EL (cell line): ENCODE measurements at places on chromosomes 16 and 17.

- no peak for DNase-seq
These were observed 1.8 kb downstream of the KNOP1 start for GRCh38 chr16:19716183-19716582.

DNA sequence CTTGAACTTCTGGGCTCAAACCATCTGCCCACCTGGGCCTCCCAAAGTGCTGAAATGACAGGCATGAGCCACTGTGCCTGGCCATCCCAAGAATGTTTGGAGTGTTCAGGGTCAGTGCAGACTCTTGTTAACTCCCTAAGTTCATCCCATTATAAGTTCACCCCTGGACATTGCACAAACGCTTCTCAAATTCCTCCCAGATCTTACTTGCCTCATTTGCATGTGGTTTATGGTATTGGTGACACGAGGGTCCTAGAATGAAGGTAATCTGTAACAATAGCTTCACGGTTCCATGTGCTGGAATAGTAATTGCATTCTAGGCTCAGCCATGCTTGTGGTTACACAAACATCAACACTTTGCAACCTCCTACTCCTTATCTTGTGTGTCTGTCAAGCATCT lies 5.0 kb upstream of the CCDC42 start:
- DNase-seq: no peak

DNA sequence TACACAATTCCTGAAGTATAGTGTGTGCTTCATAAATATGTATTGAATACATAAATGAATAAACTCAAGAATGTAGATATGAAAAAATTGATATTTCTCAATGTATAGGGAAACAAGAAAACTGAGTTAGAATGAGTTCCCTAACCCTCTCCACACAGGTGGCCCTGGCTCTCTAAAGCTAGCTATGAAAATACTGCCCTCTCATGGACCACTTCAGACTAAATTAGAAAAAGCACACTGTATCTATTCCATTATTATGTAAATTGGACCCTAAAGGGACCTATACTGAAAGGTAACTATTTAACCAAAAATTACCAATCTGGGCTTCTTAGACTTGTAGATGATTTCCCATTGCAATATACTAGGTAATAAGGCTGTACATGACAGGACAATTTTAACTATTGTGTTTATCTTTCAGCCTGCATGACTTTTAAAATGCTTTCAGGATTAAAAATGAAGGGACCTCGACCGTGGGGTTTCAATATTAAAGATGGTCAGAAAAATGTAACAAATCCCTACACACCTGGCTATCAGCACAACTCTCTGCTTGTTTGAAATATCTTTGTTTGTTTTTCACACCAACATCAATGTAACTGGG lies 672.5 kb upstream of the KIF2B start:
- no peak for DNase-seq

GRCh38 chr16:84753412-84754326 lies 53.9 kb downstream of the USP10 start:
- DNase-seq: no peak

DNA sequence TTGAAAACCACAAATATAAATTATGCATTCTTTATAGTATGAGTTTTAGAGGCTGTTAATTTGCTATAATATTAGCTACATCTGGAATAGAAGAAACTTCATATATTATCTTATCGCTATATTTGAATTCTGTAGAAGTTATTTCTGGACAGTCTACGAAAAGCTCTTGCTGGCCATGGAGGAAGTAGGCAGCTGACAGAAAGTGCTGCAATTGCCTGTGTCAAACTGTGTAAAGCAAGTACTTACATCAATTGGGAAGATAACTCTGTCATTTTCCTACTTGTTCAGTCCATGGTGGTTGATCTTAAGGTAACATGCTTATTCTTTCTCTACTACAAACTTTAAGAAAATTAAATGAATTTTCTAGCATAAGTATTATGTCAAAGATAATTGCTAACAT lies 96.8 kb downstream of the OMG start:
- no peak for DNase-seq

- DNase-seq: no peak
These were observed 401 bp downstream of the ARL16 start for GRCh38 chr17:81683208-81683583.

DNA sequence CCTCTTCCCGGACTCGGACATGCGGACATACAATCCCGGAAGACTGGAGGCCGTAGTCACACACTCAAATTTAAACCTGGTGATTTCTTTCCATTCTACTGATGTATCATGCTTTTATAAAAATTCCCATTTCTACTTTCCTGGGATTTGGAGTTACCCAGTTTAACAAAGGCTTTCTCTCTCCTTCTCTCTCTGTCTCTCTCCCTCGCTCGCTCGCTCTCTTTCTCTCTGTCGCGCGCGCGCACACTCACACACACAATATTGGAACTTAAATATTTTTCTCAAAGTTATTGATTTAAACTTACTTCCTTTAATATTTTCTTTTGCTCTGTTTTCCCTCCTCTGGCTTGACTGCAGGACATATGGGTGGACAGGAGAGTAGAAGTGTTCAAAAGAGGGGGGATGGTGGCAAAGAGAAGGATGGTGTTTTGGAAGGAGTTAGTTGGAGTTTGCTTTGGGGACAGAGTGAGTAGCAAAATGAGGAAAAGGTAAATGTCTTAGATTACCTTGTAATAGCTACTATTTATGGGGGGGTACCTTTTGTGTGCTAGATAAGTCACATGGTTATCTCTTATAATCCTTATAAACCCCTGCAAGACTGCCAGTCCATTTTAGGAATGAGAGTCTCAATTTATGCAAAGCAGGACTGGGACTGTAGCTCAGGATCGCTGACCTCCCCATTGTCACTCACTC lies 878 bp upstream of the TRIM25 start:
- DNase-seq: no peak

GRCh38 chr16:56203052-56203451 lies 11.8 kb downstream of the GNAO1 start:
- peak; percentile 38 for DNase-seq

DNA sequence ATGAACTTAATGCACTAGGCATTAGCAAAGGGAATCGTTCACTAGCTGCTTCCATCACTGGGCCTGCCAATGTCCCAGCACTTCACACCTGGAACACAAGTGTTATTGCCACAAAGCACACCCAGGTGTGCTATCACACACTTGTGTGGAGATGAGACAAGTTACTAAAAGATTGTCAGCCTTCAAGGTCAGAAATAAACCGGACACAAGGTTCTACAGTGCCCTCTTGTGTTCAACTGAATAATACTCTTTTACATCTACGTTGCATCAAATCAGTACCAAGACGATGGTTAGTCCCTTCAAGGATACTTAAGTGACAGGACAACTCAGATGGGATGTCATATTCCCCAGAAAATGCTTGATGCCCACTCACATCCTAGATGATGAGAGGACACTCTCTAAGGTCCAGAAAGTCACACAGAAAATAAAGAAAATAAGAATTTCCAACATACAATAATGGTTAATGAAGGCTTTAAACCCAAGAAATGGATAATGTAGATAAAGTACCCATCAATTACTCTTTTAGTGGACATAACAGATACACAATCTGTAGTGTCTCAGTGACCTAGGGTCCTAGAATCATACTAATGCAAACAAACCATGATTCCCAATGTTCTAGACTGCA lies 16.4 kb upstream of the GLG1 start:
- peak; percentile 43 for DNase-seq

DNA sequence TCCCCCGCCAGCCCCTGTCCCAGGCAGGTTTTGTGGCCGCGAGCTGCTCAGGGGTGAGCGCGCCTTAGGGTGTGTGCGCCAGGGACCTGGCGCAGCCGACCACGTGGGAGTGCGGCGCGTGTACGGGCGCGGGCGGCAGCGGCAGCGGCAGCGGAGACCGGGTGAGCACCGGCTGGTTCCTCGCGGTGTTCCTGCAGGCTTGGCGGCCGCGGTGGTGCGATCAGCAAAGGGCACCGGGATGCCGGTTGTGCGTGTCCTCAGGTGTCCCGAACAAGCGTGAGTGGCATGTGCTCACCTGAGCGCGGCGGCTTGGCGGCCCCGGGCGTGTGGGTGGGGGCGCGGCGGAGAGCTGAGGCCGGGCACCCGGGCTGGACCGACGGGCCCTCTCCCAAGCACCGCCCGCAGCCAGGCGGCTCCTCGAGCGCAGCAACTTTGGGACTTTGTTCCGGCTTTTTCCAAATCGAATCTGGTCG lies 381 bp upstream of the HSD11B2 start:
- no peak for DNase-seq

DNA sequence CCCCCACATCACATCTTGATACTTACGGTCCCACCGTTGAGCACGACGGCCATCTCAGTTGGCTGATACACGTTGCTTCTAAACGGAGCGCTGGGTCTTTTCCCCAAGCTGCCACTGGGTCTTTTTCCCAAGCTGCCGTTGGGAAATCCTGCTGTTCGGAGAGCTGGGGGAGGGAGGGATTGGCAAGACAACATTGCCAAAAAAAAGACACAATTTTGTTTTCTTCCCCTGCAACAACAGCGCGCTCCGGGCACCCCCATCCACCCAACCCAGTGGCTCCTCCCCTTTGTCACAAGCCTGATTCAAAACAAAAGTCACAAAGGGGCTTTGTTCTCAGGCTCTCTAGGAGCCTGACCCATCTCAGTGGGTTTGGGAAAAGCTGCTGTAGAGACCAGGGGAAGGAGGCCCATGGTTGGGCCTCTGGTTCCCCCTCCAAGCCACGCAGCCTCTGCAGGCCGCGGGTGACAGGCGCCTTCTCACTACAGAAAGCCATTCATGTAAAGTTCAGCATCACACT lies 22.8 kb downstream of the GPRC5B start:
- DNase-seq: no peak

GRCh38 chr17:64038331-64039105 lies 18.1 kb upstream of the ICAM2 start:
- no peak for DNase-seq

- DNase-seq: no peak
These were observed 26.8 kb downstream of the ENDOV start for GRCh38 chr17:80441598-80442322.

DNA sequence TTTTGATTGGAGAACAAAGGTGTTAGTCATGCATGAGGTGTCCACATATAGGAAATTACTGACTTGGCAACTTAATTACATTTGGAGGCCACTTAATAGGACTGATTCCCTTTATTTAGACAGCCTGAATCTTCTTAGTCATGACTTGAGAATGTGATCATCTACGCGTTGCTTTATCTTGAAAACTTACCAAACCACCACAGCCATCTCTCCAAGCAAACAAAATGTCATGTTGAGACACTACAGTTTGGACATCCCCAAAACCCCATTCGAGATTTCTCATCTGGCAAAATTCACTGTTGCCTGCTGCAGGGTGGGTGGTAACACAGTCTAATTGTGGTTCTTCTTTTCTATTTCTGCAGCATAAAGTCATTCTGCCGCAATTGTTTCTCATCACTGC lies 176.5 kb upstream of the CDH5 start:
- DNase-seq: peak; percentile 70

- no peak for DNase-seq
These were observed 8.8 kb downstream of the PNMT start for GRCh38 chr17:39677072-39677471.

GRCh38 chr17:80545499-80545826 lies 825 bp downstream of the RPTOR start:
- DNase-seq: peak; percentile 20

GRCh38 chr16:57462978-57463362 lies 491 bp downstream of the POLR2C start:
- DNase-seq: no peak
